ENCODE measurements at places on chromosomes 6 and 20. TPM values are rescaled to one million over a fixed set of nuclear protein-coding genes. Genes with fewer than 3 reads are reported as not detected.

SSTR4 gene
- polyA plus RNA-seq: 0.06 TPM

COL20A1 gene
- 0.09 TPM for polyA plus RNA-seq

BPIFB1 gene
- 251 TPM for polyA plus RNA-seq

SYNDIG1 gene
- polyA plus RNA-seq: 0.29 TPM

DPPA5 gene
- polyA plus RNA-seq: not detected

DNA sequence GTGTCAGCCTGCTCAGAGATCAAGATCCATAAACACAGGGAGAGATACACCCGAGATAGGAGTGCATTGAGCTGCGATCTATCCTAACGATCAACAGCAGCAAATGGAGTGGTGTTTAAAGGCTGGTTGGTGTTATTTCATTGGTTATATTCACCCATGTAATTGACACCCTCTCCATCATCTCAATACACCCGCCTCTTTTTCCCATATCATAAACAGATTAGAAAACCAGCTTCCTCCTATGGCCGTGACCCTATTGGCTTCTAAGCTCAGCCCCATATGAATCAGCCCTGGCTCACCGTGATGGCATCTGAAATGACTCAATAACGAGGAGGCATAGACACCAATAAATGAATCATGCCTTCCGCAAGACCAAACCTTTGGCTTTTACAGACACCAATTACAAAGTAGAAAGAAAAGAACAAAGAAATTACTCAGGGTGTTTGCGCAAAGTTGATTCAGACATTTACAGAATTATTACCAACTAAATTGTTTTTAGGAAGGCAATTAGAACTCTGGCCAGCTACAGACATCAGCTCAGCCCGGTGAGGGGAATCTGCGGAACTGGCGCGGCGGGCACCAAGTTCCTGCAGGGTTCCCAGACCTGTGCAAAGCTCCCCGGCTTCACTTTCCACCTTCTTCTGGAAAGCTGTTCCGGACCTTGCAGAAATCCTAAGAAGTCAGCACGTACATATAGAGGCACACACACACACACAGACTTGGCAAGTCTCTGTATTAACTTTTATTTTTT lies 11.5 kb downstream of the PMEPA1 start:
- no peak overlapping the region for H3K4me3 ChIP-seq
- no peaks in the 10 kb centered on the region for H3K27me3 ChIP-seq
- no peak overlapping the region for H3K27ac ChIP-seq
- H3K36me3 ChIP-seq: peaks cover 3% of the 10 kb centered on the region

- no peaks in the 10 kb centered on the region for H3K4me1 ChIP-seq
- peak overlapping the region; percentile 16 for H3K27ac ChIP-seq
- H3K27me3 ChIP-seq: no peaks in the 10 kb centered on the region
- no peak overlapping the region for H3K4me3 ChIP-seq
- H3K36me3 ChIP-seq: no peaks in the 10 kb centered on the region
Measured at GRCh38 chr20:23129891-23130621, 43.9 kb upstream of the CD93 start.

DNA sequence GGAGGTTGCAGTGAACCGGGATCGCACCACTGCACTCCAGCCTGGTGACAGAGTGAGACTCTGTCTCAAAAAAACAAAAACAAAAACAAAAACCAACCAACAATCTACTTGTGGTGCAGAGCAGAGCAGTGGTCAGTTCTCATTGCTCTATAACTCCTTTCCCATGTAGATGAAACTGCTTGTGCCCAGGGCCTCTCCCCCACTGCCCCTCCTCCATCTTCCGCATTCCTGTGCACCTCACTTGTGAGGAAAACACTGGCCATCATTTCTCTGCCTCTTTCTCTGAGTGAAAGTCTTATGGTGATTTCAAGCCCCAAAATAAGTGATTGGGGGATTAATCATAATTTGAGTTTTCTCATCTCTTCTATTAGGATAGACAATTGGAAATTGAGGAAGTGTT lies 63.9 kb upstream of the GLP1R start:
- H3K4me1 ChIP-seq: no peaks in the 10 kb centered on the region
- no peak for DNase-seq
- H3K36me3 ChIP-seq: no peaks in the 10 kb centered on the region
- no peak overlapping the region for H3K27ac ChIP-seq

DNA sequence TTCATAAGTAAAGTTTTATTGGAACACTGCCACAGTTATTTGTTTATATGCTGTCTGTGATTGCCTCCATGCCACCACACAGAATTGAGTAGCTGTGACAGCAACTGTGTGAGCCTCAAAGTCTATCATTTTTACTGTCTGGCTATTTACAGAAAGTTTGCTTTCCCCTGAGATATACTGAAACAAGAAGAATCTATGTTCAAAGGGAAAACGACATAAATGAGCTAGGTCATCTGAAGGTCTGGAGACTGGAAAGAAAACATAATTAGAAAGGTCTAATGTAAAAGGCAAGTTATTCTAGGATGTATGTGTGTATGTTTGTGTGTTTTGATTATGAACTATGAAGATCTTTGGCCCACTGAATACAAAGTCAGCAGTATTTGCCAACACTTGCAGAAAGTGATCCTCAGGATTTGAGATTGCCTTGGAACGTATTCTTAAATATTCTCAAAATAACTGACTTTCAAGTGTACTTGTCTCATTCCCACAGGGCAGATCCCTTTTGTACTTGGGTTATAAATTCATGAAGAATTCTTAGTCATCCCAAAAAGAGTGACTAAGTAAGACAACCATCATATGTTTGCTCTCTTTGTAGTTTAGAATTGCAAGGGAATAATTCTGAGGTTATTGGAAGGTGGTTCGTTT lies 677.7 kb downstream of the DOK5 start:
- H3K4me1 ChIP-seq: peaks cover 6% of the 10 kb centered on the region
- no peak overlapping the region for H3K4me3 ChIP-seq
- DNase-seq: peak; percentile 77
- H3K27me3 ChIP-seq: no peaks in the 10 kb centered on the region
- H3K36me3 ChIP-seq: no peaks in the 10 kb centered on the region
- H3K27ac ChIP-seq: no peak overlapping the region

DNA sequence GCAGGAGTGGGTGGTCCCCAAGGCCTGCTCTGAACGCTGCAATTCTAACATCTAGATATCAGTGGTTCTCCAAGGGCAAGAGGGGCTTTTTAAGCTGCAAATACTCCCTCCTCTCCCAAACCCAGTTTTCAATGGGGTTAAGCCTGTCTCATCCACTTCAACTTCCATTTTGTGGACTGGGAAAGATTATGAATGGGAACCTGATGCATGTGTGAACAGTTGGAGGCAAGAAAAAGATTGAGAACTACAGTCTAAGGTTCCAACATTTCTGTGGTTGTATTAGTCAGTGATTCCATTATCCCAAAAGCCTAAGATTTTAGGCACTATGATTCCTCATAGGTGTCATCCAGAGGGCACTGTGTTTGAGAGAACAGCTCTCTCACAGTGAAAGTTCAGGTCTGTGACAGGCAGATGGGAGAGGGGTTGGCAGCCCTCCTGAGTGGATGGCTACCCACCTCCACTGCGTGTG lies 53.7 kb downstream of the HNF4A start:
- H3K4me3 ChIP-seq: no peak overlapping the region
- no peak overlapping the region for H3K27ac ChIP-seq
- no peaks in the 10 kb centered on the region for H3K36me3 ChIP-seq
- no peaks in the 10 kb centered on the region for H3K27me3 ChIP-seq
- no peak for DNase-seq
- no peaks in the 10 kb centered on the region for H3K4me1 ChIP-seq

- peaks cover 3% of the 10 kb centered on the region for H3K36me3 ChIP-seq
- H3K27ac ChIP-seq: no peak overlapping the region
- no peak for DNase-seq
- peaks cover 15% of the 10 kb centered on the region for H3K4me1 ChIP-seq
- no peak overlapping the region for H3K4me3 ChIP-seq
- no peaks in the 10 kb centered on the region for H3K27me3 ChIP-seq
Measured at GRCh38 chr6:3318226-3318625, 59.5 kb downstream of the PSMG4 start.

DNA sequence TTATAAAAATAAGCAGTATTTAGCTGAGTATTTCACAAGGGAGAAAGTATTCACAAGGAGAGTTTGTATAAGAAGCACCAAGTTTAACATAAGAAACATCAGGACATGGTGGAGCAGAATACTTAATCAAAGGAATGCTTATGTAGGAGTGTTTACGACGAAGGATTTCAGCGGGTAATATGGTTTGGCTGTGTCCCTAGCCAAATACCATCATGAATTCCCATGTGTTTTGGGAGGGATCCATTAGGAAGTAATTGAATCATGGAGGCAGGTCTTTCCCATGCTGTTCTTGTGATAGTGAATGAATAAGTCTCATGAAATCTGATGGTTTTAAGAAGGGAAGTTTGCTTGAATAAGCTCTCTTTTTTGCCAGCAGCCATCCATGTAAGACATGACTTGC lies 1099.1 kb upstream of the ADGRB3 start:
- no peak overlapping the region for H3K27ac ChIP-seq
- DNase-seq: no peak
- H3K27me3 ChIP-seq: no peaks in the 10 kb centered on the region
- H3K36me3 ChIP-seq: no peaks in the 10 kb centered on the region

GRCh38 chr6:11969092-11969491 lies 43.0 kb upstream of the HIVEP1 start:
- H3K27me3 ChIP-seq: no peaks in the 10 kb centered on the region
- peak; percentile 72 for DNase-seq
- peak overlapping the region; percentile 13 for H3K27ac ChIP-seq
- no peak overlapping the region for H3K4me3 ChIP-seq

DNA sequence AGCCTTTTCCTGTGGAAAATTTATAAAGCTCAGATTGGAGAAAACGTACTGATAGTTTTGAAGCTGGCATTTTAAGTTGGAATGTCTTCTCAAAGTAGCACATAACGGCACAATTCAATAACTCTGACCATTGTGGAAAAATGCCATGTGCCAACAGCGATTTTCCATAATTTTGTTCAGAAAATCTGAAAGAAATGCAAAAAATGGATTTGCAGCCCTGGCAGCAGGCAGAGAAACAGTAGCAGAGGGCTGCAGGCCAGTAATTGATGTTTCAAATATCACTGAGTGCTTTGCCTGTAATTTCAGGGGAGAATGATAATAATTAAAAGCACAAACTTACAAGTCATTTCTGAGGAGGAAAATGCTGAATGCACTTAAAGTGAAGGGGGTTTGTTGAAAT lies 507.4 kb downstream of the MAFB start:
- no peak overlapping the region for H3K27ac ChIP-seq
- no peak for DNase-seq
- peaks cover 3% of the 10 kb centered on the region for H3K27me3 ChIP-seq
- no peaks in the 10 kb centered on the region for H3K4me1 ChIP-seq
- no peak overlapping the region for H3K4me3 ChIP-seq

DNA sequence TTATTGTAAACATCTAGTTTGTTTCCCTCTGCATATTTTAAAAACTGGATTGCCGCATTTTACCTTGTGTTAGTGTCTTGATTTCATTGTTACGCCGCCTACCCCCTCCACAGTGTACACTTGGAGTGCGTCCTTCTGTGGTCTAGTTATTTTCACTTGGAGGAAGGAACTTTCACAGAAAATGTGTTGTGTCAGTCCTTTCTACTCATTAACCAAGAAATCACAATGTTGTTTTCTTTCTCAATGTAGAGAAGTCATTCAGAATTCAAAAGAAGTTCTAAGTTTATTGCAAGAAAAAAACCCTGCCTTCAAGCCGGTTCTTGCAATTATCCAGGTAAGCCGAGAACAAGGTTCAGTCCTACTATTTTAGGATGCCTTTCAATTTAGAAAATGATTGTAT lies 10.3 kb downstream of the MTHFD1L start:
- no peak overlapping the region for H3K4me3 ChIP-seq
- peaks cover 4% of the 10 kb centered on the region for H3K4me1 ChIP-seq
- no peak overlapping the region for H3K27ac ChIP-seq
- H3K36me3 ChIP-seq: no peaks in the 10 kb centered on the region

DNA sequence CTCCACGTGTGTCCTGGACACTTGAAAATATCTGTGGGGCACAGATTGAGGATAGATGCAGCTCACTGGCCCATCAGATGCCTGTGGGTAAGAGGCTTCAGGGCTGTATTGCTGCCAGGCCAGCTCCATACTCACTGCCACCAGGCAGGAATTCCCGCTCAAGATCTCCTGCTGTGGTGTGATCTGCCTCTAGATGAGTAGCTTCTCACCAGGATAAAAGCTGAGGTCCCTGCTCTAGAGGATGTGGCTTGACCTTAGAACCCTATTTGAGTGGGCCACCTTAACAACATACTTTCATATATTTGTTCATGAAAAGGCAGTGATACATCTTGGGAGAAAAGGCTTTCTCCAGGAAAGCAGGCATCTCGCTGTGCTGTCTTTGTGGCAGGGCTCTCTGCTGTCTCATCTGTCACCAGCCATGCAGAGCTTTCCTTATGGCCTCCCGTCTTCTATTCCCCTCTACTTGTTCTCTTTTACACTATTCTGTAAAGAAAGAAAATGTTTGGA lies 165.7 kb upstream of the RNF217 start:
- H3K27me3 ChIP-seq: no peaks in the 10 kb centered on the region
- no peak for DNase-seq
- H3K4me3 ChIP-seq: no peak overlapping the region
- no peak overlapping the region for H3K27ac ChIP-seq
- H3K36me3 ChIP-seq: no peaks in the 10 kb centered on the region

DNA sequence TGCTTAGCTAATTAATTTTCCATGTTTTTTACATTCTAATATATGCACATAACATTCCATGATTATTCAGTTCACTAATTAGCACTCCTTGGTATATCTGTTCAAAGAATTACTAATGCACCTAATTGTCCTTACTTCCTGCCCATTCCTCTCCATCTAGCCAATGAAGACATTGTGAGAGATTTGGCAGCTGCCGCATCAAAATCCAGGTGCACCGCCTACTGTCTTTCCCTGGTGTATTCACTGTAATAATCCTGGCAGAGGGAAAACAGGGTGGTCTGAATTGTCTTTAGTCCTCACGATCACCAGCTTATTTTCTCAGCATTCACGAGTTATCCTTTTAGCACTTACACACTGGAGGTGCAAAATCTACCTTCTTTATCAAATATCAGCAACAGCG lies 61.0 kb upstream of the SCGN start:
- no peaks in the 10 kb centered on the region for H3K36me3 ChIP-seq
- H3K27ac ChIP-seq: no peak overlapping the region
- no peaks in the 10 kb centered on the region for H3K27me3 ChIP-seq
- no peaks in the 10 kb centered on the region for H3K4me1 ChIP-seq
- no peak for DNase-seq
- no peak overlapping the region for H3K4me3 ChIP-seq

- H3K4me1 ChIP-seq: no peaks in the 10 kb centered on the region
- H3K27me3 ChIP-seq: no peaks in the 10 kb centered on the region
Measured at GRCh38 chr6:3946778-3947177, 97.6 kb downstream of the FAM50B start.

DNA sequence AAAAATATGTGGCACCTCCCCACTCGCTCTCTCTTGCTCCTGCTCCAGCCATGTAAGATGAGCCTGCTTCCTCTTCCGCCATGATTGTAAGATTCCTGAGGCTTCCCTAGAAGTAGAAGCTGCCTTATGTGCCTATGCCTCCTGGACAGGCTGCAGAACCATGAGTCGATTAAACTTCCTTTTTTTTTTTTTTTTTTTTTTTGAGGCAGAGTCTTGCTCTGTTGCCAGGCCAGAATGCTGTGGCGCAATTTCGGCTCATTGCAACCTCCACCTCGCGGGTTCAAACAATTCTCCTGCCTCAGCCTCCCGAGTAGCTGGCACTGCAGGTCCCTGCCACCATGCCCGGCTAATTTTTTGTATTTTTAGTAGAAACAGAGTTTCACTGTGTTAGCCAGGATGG lies 112.5 kb downstream of the FAM217A start:
- H3K4me1 ChIP-seq: no peaks in the 10 kb centered on the region
- H3K4me3 ChIP-seq: no peak overlapping the region
- H3K36me3 ChIP-seq: no peaks in the 10 kb centered on the region
- no peak overlapping the region for H3K27ac ChIP-seq
